Hematopoietic multipotent progenitor cell treated with erythropoietin and hydrocortisone succinate and interleukin-3 and kit ligand, for 6 days (in vitro differentiated cells): ENCODE measurements at places on chromosomes 3 and 15.

DNA sequence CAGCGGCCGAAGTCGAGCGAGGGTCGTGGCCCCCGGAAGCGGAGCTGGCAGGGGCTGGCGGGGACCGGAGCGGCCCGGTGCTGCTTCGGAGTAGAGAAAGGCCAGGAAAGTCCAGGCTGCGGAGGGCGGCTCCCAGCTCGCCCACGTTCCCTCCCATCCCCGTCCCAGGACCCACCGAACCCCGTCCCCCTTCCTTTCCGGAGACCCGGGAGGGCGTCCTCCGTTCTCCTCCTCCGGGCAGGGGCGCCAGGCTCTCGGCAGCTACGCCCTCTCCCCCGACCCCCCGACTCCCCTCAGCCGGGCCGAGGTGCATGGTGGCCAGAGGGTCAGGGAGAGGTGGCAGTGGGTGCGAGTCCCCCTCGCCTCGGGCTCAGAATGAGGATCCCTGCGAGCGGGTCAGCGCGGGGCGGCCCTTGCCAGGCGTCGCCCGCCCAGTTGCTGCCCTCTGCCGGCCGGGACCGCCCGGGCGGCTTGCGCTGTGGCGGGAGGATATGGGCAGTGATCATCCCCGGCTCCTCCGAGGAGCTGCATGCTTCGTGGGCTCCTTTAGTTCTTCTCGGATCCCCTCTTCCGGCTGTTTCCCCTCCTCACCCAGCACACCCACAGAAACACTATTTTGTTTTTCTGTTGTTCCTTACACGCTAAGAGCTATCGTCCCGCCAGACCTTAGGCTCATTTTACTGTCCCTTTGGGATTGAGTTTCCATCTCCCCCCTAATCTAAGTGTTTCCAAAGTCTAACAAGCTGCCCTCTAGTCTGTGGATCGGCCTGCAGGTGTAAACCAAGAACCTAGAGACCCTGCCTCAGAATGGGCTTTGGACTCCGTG is 744 bp upstream of the ALDH1A2 start:
- peak; percentile 71 for DNase-seq

DNA sequence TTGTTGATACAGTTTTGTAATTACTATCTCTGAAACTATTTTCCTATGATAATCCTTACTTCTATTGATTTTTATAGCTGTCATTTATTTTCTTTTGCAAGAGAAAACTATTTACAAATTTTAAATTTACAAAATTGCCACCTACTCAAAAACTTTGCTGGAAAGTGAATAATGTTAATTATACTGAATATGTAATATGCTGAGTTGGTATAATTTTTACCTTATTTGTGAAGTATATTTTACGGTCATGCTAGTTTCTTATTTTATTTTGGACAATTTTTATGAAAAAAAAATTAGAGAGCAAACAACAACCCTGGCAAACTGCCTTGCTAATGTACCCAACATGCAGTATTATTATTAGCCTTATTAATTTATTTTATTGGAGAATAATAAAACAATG is 2.9 kb downstream of the KCNH8 start:
- DNase-seq, result no peak

- DNase-seq, result no peak
Observed at GRCh38 chr15:74383695-74384565, 16.5 kb upstream of the CYP11A1 start.

- no peak for DNase-seq
Observed at GRCh38 chr3:188208516-188208981, 54.6 kb downstream of the LPP start.
